ENCODE measurements at places on chromosomes 1 and 21.

DNA sequence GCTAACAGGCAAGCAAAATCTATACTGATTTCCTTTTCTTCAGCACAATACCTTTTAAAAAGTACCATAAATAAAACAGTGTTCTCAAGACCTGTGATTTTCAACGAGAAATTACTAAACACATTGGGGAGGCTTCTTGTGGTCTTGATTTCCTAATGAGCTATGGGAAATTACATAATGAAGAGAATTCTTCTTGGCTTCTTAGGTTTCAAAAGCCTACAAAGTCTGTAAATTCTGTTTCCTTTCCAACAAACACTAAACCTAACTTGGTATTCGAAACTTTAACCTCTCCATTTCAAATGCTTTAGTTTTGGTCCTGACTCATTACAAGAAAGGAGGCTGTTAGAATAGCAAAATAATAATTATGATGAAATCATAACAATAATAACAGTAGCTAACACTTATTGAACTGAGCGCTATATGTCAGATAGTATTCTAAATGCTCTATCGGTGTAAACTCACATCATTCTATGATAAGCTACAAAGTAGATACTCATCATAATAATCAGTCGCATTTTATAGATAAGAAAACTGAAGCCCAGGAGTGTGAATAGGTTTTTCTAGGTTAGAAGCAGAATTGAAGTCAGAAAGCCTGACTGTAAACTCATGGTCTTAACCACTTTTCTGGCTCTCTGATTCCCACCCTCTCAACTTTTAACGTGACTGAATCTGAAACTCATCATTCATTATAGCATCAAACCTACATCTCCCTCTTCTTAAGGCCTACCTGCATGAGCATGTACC lies 486.7 kb downstream of the SMYD3 start:
- no peak for DNase-seq

DNA sequence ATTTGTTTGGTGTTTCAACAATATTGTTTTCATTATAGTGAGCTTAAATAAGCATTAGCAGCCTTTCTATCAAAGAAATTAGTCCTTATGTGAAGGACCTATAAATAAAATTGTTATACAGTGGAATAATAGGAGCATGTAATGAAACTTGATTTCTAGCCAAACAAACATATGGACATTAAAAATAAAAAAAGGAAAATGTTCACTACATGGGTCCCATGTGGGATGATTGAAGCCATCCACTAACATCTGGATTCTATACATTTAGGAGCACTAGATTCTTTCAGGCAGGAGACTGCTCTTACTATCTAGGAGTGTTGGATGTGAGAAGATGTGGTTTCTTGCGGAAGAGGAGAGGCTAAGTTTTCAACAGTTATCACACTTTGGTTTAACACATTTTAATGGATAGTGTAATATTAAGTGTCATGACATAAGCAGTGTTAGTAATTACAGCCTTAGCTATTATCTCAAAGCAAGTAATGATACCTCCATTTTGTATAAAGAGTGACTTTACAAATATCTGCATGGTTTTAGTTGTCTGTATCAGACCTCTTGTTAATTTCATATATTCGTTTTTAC lies 62.3 kb downstream of the LYPLAL1 start:
- DNase-seq = no peak

DNA sequence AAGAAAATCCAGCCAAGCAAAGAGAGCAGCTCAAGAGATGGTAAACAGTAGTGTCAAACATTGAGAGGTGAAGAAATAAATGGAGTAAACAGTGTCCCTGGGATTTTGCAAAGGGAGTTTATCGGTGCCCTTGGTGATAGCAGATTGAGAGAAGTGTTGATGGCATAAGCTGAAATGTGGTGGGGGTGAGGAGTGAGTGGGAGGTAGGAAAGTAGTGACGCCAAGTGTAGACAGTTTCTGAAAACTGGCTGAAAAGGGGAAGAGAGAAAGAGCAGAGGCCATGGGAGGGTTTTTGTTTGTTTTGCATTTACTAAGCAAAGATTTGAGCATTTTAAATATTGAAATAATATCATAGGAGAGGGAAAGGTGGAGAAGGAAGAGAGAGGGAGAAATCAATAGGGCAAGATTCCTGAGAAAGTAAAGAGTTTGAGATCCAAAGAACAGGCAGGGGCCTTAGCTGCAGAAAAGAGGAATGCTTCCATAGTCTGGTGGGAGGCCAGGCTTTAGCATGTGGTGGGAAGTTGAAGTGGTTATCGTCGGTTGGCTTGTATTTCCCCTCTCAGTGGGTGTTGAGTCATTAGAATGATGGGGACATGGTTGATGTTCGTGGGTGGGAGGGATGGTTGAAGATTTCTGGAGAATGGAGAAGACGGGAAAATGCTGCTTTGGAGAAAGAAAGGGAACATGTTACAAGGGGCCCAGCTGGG lies 26.8 kb upstream of the RASAL2 start:
- DNase-seq = no peak

GRCh38 chr1:70072231-70072751 lies 133.1 kb downstream of the LRRC40 start:
- no peak for DNase-seq

DNA sequence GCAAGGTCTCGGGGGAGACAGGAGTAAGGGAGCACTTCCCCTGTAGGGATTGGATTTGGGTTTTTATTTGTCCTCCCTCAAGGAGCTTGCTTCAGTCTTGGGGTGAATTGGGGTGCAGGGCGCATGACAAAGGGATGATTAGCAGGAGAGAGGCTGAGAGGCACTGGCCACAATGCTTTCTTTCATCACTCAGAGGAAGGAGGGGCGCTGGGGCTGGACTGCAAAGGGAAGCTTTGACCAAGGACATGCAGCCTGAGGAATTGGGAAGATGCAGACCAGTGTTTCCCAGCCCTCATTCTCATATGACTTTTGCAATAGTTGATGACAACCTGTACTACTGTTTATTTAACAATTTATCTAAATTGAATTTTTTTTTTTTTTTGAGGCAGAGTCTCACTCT lies 34.1 kb upstream of the PDPN start:
- DNase-seq = no peak

DNA sequence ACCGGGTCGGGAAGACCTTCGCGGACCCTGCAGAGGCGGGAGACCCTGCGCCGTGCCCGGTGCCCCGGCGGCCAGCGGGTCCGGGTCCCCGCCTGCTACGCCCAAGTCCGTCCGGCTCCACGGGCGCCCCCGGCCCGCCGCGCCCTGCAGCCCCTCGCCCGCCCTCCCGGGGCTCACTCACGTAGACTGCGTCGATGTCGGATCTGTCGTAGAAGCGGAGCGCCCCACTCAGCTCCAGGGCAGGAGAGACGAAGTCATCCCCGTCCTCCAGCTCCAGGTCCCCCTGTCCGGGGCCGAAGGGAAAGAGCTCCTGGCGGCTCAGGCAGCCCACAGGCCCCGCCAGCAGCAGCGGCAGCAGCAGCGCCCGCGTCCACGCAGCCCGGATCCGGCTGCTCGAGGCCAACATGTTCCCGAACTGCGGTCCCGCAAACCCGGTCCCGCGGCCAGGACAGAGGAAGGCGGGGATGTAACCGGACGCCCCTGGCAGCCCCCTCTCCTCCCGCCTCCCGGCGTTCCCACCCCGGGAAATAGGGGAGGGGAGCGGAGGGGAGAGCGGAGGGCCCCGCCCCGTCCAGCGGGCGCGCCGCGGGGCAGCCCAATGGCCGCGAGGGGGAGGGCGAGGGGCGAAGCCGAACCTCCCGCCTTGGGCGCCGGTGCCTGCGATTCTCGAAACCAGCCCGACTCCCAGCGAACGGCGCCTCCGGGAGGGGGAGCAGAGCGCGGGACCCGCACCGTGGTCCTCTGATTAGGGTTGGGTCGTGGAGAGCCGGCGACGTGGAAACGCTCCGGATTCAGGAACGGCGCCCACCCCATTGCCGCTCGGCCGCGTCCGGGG lies at the start of gene NID1:
TSS of gene NID1 (minus strand) at position 417 of the 835 bp plus-strand sequence. CDS start at position 406, 11 bp downstream.
- no peak for DNase-seq

- DNase-seq = no peak
Observed at GRCh38 chr1:72366466-72366865, 84.1 kb upstream of the NEGR1 start.

- no peak for DNase-seq
Observed at GRCh38 chr1:234718496-234719453, 108.8 kb upstream of the IRF2BP2 start.

- no peak for DNase-seq
Observed at GRCh38 chr1:17826165-17826488, 71.0 kb downstream of the ACTL8 start.

- no peak for DNase-seq
Observed at GRCh38 chr1:20192364-20192763, 6.0 kb upstream of the PLA2G2C start.

GRCh38 chr1:109625176-109625575 lies 5.5 kb downstream of the AMPD2 start:
- no peak for DNase-seq

DNA sequence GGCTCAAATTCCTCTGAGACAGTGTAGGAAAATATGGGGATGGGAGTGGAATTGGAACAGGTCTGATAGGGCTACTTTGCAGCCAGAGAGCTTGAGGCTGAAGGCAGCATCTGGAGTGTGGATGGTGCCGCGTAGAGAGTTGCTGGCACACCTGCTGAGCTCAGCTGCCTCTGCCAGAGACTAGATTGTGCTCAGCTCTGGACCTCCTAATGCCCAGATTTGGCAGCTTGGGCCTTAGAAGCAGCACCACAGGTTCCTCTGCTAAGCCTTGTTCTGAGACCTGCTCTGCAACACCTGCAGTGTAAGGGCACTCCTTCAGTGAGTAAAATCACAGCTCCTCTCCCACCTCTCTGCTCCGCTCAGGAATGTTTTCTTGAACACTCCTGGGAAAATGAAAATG lies 23.3 kb downstream of the ACOT11 start:
- no peak for DNase-seq

All from RKO (cell line).